ENCODE measurements at places on chromosomes 4 and X.

DNA sequence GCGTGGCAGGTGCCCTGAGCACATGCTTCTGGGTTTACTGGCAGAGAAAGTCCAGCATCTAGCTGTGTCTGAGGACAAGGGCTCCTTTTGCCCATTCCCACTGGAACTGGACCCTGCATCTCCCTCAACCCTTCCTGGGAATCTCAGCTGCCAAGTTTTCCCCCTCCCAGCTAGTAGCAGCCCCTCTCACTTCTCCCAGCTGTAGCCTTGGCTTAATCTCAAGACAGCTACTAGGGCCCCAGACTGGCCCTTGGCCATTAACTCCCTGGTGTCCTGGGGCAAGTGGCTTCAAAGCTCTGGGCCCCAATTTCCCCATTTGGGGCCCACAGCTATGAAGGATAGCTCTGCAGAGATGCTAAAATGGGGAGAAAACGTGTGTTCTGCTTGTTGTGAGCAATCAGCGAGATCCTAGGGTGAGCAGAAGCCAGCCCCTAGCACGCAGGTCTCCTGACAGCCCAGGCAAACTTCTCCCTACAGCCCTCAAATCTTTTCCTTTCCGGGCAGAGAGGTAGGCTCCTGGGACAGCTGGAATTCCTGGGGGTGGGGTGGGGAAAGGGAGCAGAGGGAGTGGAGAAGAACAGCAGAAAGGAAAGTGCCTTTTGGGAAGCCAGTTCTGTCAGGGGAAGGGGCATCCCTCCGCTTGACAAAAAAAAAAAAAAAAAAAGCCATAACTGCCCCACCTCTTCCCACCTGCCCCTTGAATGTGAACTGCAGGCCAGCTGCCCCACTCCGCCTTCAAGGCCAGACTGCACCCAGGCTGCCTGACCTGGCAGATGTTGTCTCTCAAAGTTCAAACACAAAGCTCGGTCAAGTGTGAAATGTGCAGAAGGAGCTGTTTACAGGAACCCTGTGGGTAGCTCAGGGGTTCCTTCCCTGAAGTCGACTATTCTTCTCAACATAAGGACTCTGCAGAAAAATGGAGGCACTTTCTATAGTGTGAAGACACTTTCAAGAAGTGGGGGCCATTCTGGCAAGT, 16.6 kb downstream of the FGD1 start:
- no peak for DNase-seq

- no peak for DNase-seq
These were observed 287.3 kb downstream of the USP46 start for GRCh38 chr4:52371841-52372240.

DNA sequence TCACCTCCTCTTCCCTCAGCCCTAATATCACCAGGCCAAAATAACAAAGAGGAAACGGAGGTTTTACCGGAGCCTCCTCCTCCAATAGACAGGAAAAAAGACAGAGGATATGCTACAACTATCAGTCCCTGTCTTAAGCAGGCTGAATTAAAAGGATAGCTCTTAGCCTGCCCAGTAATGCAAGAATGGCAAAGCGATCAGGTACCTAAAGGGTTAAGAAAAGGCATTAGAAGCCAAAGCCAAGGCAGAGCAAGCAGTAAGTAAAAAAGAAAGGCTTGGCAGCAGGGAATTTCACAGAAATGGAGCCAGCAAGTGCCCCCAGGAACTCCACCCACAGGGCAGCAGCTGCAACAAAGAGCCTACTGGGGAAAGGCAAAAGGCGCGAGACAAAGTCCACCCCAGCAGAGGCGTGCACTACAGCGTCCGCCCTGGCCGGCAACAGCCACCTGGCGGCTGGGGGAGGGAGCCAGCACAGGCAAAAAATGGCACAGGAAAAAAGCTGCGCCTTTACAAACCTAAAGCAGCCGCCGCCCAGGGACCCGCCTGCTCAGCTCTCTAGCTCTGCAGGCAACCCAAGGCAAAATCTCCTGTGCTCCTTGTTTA, 220.6 kb upstream of the ZC4H2 start:
- no peak for DNase-seq

DNA sequence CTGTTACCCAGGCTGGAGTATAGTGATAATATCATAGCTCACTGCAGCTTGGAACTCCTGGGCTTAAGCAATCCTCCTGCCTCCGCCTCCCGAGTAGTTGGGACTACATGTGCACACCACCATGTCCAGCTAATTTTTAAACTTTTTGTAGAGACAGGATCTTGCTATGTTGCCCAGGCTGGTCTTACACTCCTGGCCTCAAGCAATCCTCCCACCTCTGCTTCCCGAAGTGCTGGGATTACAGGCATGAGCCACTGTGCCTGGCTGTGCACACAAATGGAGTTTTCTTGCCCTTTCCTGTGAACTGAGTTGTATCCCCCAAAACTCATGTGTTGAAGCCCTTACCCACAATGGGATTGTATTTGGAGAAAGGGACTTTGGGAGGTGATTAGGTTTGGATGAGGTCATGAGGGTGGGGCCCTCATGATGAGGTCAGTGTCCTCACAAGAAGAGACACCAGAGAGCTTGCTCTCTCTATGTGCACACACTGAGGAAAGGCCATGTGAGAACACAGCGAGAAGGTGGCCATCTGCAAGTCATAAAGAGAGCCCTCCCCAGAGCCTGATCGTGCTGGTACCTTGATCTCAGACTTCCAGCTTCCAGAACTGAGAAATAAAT, 40.1 kb downstream of the DDX3X start:
- DNase-seq: no peak

DNA sequence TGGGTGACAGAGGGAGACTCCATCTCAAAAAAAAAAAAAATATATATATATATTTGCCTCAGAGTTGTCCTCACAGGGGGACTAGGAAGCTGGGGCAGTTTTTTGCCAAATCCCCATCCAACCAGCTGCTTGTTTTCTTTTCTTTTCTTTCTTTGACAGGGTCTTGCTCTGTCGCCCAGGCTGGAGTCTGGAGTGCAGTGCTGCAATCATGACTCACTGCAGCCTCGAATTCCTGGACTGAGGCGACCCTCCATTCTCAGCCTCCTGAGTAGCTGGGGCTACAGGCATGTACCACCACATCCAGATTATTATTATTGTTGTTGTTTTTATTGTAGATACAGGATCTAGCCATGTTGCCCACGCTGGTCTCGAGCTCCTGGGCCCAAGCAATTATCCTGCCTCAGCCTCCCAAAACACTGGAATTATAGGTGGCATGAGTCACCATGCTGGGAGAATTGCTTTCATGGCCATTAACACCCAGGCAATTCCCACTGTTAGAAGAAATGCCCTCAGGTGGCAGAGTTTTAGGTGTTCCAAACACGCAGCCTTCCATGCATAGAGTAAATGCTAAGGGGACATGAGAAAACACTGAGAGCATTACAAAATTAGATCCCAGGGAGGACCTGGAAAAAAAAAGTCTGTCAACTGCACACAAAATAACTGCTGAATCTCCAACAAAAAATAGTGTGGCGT, 98.0 kb downstream of the ARHGAP6 start:
- no peak for DNase-seq

DNA sequence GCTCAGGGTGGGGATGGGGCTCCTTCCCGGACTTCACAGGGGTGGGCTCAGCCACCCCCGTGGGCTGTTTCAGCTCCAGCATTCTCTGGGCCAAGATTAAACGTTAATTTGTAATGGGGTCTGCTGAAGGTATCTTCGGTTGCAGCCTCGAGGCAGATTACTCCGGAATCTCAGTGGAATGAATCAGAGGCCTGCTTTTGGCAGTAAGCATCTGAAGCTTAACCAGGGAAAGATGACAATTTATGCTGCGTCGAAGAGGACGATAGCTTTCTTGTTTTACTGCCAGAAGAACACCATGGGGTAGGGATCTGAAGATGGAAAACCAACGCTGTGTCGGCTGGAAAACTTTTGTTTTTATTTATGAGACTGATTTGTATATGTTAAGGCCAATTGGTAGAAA, 129.2 kb upstream of the MSX1 start:
- no peak for DNase-seq

GRCh38 chr4:74111306-74111975, 12.4 kb upstream of the CXCL2 start:
- DNase-seq: no peak

DNA sequence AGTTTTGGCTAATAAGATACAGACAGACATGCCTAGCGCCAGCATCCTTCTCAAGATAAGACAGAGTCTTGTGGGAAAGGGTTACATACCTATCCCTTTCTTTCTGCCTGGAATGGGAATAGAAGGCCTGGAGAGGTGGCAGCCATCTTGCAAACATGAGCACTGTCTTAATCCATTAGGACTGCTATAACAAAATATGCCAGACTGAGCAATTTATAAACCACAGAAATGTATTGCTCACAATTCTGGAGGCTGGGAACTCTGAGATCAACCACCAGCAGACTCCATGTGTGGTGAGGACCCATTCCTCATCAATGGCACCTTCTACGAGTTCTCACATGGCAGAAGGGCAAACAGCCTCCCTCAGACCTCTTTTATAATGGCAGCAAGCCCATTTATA, 26.5 kb upstream of the NEIL3 start:
- DNase-seq: no peak

DNA sequence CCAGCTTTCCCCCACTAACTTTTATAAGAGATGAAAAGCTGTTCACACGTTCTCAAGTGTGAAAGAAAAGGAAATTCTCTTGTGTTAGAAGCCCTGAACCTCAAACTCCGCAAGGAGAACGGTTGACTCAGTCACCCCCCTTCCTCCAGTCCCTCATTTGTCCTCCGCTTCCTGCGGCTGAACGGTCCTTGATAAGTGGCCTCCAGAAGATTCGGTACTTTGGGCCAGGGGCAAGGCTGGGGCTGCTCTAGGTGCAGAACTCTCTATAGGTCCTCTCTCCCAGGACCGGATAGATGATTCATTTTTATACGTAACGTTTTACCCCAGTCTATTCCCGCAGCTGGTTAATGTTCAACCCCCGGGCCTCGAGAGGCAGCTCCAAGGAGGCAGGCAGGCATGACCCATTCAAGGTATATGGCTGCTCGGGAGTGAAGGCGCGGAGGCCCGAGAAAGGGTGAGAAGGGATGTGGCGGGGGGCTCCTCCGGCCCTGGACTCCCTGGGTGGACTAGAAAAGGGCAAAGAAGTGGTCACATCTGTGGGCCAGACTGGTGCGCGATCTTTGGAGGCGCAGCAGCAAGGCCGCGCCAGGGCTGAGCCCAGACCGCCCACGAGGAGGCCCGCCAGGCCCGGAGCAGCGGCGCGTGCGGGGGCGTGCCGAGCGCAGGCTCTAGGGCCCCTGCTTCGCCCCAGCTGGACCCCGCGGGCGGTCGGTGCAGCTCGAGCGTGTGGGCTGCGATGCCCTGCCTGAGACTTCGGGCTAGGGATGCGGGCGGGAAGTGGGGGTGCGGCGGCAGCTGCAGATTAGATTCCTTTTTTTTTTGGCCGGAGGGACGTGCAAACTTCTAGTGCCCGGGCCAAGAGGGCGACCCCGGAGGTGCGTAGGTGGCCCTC, 11.7 kb downstream of the PITX2 start:
- DNase-seq: no peak

- DNase-seq: no peak
These were observed 1835.8 kb upstream of the TENM3 start for GRCh38 chr4:180407275-180407885.

GRCh38 chrX:101530944-101531343, 19.4 kb upstream of the ARMCX1 start:
- DNase-seq: no peak

- DNase-seq: no peak
These were observed 98.9 kb upstream of the BLTP1 start for GRCh38 chr4:122053186-122053585.

DNA sequence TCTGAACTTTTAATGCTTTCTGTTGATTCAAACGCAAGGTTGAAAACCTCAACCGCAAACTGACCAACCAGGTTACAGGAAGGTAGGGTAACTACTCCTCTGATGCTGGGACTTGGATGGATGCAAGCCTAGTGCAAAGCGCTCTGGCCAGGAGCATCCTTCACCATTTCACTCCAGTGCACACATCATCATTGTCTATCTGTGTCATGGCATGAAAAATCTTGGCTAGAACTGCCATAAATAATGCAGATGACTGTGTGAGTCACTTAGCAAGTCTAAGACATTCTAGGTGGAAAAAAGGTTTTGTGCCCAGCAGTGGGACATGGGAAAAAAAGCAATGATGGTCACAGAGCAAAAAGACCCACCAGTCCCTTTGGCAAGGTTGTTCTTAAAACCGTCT, 10.9 kb downstream of the ADGRA3 start:
- no peak for DNase-seq

DNA sequence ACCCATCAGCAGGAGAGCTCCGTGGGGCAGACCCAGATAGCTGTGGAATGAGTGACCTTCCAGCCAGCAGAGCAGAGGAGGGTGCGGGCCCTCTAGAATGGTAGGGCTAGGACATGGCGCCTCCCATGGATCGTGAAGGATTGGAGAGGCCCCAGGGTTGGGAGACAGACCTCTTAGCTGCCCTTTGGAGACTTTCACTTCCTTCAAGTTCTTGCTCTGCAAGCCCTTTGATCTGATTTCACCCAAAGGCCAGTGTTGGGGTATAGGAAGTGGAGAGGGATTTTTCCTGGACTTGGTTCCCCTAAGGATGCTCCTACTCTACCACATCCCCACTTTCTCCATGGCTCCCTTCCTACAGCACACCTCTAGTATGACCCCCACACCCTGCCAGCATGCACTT, 3.0 kb downstream of the SASH3 start:
- DNase-seq: no peak

DNA sequence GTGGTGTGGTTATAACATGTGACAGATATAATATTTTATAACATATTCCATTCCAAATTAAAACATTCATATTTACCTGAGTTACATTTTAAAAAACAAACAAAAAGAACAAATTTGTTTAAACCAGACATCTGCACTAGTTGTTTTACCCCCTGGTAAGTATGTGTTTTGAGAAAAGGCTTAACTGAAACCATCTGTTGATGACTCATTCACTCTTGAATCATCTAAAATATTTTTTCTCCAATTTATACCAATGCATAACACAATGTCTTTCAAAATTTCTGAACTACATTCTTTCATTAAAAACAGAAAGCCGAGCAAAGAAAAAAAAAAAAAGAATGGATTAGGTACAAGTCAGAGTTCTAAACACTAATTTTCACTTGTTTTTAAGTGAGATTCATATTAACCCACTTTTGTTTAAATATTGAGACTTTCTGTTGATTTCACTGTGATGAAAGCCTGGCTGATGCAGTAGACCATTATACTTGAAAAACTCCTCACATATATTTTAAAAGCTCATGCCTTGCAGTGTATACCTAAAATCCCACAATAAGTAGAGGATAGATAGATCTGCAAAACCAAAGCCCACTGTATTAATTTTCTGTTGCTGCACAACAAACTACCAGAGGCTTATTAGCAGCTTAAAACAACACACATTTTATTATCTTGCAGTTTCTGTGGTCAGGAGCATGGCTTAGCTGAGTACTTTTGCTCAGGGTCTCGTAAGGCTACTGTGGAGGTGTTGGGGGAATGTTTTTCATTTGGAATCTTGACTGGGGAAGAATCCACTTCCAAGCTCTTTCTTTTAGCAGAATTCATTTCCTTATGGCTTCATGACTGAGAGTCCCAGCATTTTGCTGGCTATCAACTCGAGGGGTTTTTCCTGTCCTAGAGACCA, 221.5 kb downstream of the PCDH18 start:
- DNase-seq: no peak
